Liver (tissue), 10 donors: ENCODE measurements at places on chromosomes 12 and 14.

GRCh38 chr12:55842681-55843429 lies at the start of gene MMP19:
Gene MMP19 (minus strand): TSS chr12:55842936. CDS start chr12:55842830, 106 bp downstream.
- no peaks in the 10 kb centered on the region for H3K27me3 ChIP-seq
- DNase-seq, result no peak
- no peaks in the 10 kb centered on the region for H3K36me3 ChIP-seq
- H3K4me3 ChIP-seq, result no peak within 1 kb of the TSS

GRCh38 chr14:68232300-68233055 lies 412.9 kb downstream of the RAD51B start:
- no peak overlapping the region for H3K4me3 ChIP-seq
- no peaks in the 10 kb centered on the region for H3K36me3 ChIP-seq
- no peaks in the 10 kb centered on the region for H3K4me1 ChIP-seq
- H3K27ac ChIP-seq, result peak overlapping the region; percentile 91
- H3K27me3 ChIP-seq, result no peaks in the 10 kb centered on the region

GRCh38 chr12:48156652-48157017 lies 680 bp downstream of the ASB8 start:
- no peak for DNase-seq
- no peaks in the 10 kb centered on the region for H3K27me3 ChIP-seq
- H3K4me3 ChIP-seq, result peak overlapping the region; percentile 98
- peaks cover 10% of the 10 kb centered on the region for H3K36me3 ChIP-seq

DNA sequence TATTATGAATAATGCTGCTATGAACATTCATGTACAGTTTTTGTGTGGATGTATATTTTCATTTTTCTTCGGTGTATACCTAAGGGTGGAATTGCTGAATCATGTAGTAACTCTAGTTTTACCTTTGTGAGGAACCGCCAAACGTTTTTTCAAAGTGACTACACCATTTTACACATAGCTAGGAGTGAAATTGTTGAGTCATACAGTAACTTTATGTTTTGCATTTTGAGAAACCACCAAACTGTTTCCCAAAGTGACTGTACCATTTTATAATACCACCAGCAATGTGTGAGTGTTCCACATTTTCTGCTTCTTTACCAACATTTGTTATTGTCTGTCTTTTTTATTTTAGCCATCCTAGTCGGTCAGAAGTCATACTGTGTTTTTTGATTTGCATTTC lies 3.1 kb upstream of the TPH2 start:
- H3K27me3 ChIP-seq, result no peaks in the 10 kb centered on the region

GRCh38 chr12:57092529-57092862 lies 3.6 kb downstream of the NAB2 start:
- no peak overlapping the region for H3K27ac ChIP-seq
- no peak for DNase-seq
